Mesenteric fat pad (tissue), 1 donor: ENCODE measurements at places on chromosomes 12 and 14.
A peak's percentile ranks its signal among the peaks of the same experiment; 100 is the strongest.

DNA sequence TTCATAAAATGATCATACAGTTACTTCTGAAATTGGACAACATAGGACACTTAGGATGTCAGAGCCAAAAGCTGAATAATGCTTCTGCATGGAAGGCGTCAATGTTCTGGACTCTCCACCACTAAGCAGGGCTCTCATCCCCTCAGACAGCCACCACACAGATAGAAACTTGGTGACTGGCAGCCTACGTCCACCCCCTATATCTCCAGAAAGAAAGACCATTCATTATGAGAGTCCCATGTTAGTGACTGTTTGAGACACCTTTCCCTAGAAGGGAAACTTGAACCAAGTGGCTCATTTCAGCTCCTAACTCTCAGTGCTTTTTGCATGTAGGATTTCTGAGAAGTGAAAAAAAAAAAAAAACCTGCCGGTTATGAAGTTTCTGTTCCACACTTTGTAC lies 251.0 kb upstream of the FKBP4 start:
- DNase-seq, result no peak

DNA sequence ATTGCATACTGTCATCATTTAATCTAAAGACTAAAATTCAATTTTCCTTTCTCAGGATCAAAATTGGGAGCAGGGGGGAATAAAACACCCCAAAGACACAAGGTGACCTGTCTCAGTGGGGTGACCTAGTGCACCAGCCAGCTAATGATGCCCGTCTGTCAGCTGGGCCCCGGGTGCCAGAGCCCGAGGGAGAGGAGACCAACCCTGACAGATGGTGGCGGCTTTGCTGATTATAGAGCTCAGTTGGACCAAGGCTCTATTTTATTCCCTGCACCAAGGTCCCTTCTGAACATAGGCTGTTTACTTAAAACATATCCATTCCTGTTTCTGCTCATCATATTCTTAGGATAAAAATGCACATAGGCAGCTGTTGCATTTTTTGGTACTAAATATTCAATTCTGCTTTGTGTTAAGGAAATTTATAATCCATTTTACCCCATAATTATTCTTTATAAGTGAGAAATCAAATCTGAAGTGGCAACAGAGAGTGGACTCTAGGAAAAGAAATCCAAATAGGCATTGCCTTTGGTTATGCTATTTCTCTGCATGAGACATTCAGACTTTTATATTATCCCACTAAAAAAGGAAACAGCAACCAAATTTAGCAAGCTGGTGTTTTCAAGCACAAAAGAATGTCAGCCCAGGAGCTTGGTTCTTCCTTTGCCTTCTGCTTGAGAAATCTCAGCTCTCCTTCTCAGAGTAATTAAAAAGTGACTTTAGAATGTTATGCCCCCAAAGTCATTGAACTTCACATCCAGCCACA lies 96.8 kb upstream of the IFNG-AS1 start:
- no peak for DNase-seq

DNA sequence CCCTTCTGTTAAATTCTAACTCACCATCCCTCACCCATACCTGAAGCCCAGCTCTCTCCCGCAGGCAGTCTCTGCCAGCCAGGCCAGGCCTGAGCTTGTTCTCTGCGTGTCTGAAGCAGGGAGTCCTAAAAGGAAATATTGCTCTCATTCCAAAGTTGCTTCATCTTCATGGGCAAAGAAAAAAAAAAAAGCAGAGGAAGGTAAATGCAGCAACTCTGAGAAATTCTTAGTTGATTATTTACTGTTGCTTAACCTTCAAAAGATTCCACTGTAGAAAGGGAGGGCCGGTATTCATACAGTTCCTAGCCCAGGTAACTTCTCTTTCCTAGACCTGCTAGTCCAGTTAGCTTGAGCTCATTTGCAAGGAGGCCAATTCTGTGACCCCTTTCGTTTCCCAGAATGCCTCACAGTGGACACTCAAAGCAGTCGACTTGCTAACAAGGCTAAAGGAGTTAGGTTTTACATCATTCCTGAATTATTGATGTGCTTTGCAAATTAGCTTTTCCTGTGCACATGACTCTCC lies 193.5 kb upstream of the EEA1 start:
- DNase-seq, result no peak

DNA sequence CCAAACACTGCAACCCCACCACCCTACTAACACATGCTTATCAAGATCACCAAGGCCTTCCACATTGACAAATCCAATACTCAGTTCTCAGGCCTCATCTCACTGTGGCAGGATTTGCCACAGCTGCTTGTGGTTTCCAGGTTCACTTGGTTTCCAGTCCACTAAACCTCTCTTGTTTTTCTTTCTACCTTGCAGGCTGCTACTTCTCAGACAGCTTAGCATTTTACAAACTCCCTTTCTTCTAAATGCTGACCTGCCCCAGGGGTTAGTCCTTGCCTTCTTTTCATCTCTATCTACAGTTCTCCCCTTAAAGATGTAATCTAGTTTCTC lies 84.1 kb downstream of the BCAT1 start:
- DNase-seq, result no peak

DNA sequence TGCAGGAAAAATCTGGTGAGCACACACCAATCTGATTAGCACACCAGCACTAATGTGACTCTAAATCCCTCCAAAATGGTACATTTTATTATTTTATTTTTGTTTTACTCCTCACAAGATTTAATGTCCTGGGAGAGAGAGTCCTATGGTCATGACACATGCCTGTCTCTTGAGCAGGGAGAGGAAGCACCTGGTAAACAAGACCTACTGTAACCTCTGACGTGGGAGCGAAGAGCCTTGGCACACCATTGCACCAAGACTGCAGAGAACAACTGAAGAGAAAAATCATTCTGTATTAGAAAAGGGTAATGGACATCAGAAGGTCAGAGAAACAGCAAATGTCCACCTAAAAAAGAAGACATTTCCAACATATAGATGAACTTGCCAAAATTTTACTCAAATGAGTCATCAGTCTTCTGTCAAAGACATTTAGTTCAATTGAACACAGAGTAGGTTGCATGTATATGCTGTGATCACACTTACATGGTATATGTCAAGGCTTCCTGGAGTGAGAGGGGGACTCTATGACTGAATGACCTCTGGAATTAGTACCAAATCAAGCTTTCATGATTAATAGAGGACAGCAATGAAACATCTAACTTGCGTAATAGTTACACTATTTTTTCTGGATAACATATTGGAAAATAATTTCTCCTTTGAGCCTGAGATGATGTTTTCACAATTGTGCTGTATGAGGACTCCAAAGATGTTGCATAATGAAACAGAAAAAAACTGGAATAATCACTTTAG lies 186.9 kb upstream of the FLRT2 start:
- DNase-seq, result no peak

DNA sequence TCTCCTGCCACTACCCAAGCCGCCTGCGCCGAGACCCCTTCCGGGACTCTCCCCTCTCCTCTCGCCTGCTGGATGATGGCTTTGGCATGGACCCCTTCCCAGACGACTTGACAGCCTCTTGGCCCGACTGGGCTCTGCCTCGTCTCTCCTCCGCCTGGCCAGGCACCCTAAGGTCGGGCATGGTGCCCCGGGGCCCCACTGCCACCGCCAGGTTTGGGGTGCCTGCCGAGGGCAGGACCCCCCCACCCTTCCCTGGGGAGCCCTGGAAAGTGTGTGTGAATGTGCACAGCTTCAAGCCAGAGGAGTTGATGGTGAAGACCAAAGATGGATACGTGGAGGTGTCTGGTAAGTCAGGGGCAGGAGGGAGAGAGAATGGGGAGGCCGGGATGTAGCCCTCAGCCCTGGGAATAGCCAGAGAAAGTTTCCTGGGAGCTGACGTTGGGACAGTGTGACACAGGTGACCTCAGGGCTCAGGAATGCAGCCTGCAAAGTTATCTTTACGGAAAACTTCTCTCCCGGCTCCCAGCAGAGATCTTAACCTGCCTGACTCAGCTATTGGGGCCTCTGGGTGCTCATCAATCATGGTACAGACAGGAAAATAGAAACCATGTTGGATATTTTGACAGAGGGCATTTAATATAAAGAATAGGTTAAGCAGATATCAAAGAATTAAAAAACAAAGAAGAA lies 747 bp downstream of the HSPB8 start:
- DNase-seq, result no peak

DNA sequence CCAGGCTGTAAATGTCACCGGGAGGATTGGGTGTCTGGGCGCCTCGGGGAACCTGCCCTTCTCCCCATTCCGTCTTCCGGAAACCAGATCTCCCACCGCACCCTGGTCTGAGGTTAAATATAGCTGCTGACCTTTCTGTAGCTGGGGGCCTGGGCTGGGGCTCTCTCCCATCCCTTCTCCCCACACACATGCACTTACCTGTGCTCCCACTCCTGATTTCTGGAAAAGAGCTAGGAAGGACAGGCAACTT lies 1.3 kb downstream of the GAPDH start:
- DNase-seq, result no peak

- DNase-seq, result no peak
These were observed 16.2 kb downstream of the SLC7A8 start for GRCh38 chr14:23167116-23167847.

- DNase-seq, result peak; percentile 71
These were observed 7.1 kb downstream of the MAP3K12 start for GRCh38 chr12:53492188-53492587.

- DNase-seq, result no peak
These were observed 179.1 kb downstream of the LRIG3 start for GRCh38 chr12:58741226-58741625.

DNA sequence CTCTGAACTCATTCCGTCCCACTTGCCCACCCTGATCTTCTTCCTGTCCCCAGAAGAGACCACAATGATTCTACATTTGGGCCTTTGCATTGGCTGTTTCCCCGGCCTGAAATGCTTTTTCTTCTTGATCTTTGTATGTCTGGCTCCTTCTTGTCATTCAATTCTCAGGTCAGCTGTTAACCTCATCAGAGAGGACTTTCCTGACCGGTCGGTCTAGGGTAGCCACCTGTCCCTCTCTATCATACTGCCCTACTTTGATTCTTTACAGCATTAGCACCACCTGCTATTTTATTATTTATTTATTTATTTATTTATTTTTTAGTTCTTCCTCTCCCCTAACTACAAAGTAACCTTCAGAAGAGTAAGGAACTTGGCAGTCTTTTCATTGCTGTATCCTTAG lies 84.3 kb downstream of the DYRK2 start:
- DNase-seq, result no peak

DNA sequence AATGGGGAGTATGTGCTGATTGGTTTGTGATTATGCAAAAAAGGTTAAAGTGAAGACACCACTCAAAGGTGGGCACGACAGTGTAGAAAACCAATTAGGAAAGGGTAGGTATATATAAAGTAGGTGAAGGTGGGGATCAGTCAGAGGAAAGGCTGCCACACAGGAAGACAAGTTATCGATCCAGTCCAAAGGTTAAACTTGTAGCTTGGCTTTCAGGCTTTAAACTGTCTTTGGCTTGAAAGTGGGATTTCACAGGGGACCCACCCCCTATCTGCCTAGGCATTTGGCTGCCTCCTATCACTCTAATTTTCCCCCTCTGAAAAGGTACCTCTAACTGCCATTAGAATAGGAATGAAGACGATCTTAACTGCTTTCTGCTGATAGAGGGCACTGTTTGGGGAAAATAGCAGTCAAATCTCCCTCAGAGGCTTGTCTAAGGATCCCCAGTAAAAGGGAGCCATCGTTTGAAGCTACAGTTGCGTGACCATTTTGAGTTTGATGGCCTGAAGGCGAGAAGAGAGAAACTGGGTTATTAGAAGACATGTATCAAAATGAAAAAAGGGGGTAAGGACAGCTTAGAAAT lies 250.2 kb downstream of the GPHN start:
- DNase-seq, result no peak

DNA sequence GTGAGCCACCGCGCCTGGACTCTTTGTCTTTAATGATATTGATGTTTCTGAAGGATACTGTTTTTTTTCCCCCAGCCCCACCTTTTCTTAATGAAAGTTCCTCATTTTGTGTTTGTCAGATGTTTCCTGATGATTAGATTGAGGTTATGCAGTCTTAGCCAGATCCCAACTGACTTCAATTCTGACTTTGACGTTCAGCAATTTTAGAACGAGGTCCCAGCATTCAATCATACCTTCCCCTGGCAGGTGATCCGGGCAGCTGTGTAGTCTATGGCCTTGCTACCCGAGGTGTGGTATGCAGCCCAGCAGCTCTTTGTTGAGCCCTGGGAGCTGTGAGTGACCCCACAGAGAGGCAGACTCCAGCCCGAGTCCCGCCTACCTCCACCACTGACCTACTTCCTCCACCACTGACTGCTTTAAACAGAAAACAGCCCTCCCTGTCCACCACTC lies 82.7 kb downstream of the LGMN start:
- no peak for DNase-seq

GRCh38 chr12:4615667-4616066 lies 33.2 kb downstream of the AKAP3 start:
- DNase-seq, result no peak

- no peak for DNase-seq
These were observed 14.1 kb downstream of the OSBPL8 start for GRCh38 chr12:76545486-76545885.

DNA sequence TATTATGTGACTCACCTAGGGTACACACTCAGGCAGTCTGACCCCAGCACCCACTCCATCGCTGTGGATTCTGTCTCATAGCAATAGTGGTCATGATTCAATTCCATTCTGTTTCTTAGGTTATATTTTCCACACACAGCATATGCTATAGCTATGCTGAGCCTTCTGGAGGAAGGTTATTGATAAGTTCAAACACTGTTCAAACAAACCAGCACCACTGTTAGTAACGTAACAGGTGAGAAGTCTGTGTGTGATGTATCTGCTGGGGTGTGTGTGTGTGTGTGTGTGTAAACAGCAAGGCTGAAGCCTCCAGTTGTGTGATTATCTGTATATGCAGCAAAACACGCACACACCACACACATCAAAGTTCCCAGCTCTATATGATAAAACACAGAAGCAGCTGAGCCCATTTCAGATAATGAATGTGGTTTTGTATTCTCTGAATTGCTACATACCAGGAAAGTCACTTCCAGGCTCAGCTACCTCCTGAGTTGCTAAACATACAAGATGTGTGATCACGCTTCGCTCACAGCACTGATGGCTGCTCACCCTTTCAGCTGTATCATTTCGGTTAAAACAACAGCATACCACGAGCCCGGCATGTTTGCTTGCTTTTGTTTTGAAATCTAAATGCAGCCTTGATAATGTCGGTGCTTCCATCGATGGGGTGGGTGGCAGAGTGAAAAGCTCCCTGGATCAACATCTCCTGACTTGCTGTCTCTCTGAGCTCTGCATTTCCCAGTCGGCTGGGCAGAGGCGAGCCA lies 6.8 kb upstream of the SYNE3 start:
- DNase-seq, result no peak

- DNase-seq, result no peak
These were observed 1.3 kb downstream of the RNASE6 start for GRCh38 chr14:20782280-20782890.

DNA sequence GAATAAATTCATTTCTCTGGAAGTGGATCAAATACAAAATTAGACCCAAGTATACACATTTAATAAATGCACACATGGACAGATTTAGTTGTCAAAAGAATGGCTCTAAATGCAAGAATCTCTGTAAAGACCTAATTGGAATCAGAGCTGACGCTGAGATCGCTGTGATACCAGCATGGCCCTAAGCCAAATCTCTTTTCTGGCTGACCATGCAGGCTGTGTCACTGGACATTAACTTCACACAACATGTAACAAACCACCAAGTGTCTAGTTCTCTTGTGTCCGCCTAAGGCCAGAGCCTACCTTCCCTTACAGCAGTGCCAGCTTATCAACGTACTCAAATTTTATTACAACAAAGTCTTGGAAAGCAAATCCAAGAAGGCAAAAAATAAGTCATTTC lies 127.5 kb downstream of the MED13L start:
- no peak for DNase-seq

- DNase-seq, result no peak
These were observed 17.7 kb upstream of the SERPINA4 start for GRCh38 chr14:94543449-94544124.

GRCh38 chr12:97336900-97337751 lies 125.5 kb upstream of the RMST start:
- DNase-seq, result no peak
